Ascending aorta (tissue), 2 donors: ENCODE measurements at places on chromosomes 2 and 18.

DNA sequence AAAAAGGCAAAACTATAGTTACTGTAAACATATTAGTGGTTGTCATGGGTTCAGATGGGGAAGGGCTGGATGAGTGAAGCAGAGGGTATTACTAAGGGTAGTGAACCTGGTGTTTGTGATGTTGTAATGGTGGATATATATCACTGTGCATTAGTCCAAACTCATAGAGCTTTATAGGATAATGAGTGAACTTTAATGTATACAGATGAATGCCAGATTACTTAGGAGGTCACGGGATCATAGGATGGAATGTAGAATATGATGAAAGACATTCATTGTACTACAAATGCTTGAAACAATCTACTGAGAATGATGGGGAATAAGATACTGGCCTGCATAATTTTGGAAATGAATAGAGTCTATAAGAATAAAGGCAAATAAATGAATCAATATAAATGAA, 226.7 kb upstream of the ZNF804A start:
- H3K27ac ChIP-seq, result no peak overlapping the region
- no peak overlapping the region for H3K4me3 ChIP-seq
- H3K27me3 ChIP-seq, result no peaks in the 10 kb centered on the region
- DNase-seq, result no peak
- no peaks in the 10 kb centered on the region for H3K4me1 ChIP-seq

GRCh38 chr2:69202327-69202726, 184.7 kb downstream of the GFPT1 start:
- no peak for DNase-seq
- no peaks in the 10 kb centered on the region for H3K4me1 ChIP-seq
- no peaks in the 10 kb centered on the region for H3K27me3 ChIP-seq
- H3K27ac ChIP-seq, result peak overlapping the region; percentile 12
- peaks cover 7% of the 10 kb centered on the region for H3K36me3 ChIP-seq

DNA sequence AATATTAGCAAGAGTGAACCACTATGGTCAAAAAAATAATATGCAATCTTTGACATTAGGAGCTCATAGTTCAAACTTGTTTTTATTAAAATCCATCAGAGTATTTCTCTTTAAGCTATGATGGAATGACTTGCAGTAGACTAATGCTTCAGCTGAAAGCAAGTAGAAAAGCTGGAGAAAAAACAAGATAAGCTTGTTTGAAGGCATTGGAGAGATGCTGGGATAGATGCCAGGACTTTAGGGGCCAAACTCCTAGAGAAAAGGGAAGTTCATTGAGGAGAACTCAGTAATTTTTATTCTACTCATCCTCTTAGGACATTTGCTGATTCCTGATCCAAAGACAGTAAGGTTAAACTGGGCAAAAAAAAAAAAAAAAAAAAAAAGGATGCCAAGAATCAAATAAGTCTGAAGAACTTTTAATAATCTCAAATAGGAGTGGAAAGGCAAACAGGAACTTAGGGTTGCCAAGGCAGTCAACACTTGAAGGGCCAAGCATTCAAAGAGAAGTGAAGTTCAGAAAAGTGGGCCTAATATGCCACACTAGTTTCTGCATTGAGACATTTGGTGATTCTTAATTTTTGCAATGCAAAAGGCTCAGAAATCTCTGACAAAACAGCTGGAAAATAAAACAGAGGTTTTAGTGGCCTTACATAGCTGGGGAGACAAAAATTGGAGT, 19.7 kb upstream of the AFF3 start:
- DNase-seq, result no peak
- no peak overlapping the region for H3K4me3 ChIP-seq
- H3K27me3 ChIP-seq, result no peaks in the 10 kb centered on the region
- H3K36me3 ChIP-seq, result no peaks in the 10 kb centered on the region
- no peak overlapping the region for H3K27ac ChIP-seq

- no peak for DNase-seq
- no peaks in the 10 kb centered on the region for H3K36me3 ChIP-seq
- H3K27me3 ChIP-seq, result no peaks in the 10 kb centered on the region
- H3K27ac ChIP-seq, result no peak overlapping the region
- no peak overlapping the region for H3K4me3 ChIP-seq
- H3K4me1 ChIP-seq, result no peaks in the 10 kb centered on the region
Observed at GRCh38 chr18:62625019-62625418, 90.3 kb upstream of the PHLPP1 start.

- H3K4me3 ChIP-seq, result peak overlapping the region; percentile 98
- H3K4me1 ChIP-seq, result peaks cover 21% of the 10 kb centered on the region
- DNase-seq, result peak; percentile 22
Observed at GRCh38 chr2:112055730-112056625, 909 bp downstream of the TMEM87B start.

GRCh38 chr2:12675352-12675795, 41.4 kb upstream of the TRIB2 start:
- no peaks in the 10 kb centered on the region for H3K36me3 ChIP-seq
- no peaks in the 10 kb centered on the region for H3K4me1 ChIP-seq
- H3K27me3 ChIP-seq, result no peaks in the 10 kb centered on the region
- H3K4me3 ChIP-seq, result no peak overlapping the region

DNA sequence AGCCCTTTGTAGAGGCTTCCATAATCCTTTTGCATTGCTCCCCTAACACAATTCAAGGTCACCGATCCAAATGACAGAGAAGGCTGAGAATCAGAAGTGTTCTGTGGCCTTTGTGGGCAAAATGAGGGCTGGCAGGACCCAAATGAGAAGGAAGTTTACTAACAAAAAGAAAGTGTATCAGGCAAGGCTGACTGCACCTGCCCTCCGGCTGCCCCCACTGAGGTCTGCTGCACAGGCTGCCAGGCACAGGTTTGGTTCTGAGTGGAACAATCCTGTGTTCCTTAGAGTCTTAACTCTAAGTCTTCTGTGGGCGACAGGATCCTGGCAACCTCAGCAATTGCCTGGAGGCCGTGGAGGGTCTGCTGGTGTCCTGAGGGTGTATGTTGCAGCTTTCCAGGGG, 568.5 kb downstream of the CMPK2 start:
- H3K4me3 ChIP-seq, result no peak overlapping the region
- H3K4me1 ChIP-seq, result no peaks in the 10 kb centered on the region
- H3K27ac ChIP-seq, result no peak overlapping the region
- no peaks in the 10 kb centered on the region for H3K36me3 ChIP-seq
- no peaks in the 10 kb centered on the region for H3K27me3 ChIP-seq

DNA sequence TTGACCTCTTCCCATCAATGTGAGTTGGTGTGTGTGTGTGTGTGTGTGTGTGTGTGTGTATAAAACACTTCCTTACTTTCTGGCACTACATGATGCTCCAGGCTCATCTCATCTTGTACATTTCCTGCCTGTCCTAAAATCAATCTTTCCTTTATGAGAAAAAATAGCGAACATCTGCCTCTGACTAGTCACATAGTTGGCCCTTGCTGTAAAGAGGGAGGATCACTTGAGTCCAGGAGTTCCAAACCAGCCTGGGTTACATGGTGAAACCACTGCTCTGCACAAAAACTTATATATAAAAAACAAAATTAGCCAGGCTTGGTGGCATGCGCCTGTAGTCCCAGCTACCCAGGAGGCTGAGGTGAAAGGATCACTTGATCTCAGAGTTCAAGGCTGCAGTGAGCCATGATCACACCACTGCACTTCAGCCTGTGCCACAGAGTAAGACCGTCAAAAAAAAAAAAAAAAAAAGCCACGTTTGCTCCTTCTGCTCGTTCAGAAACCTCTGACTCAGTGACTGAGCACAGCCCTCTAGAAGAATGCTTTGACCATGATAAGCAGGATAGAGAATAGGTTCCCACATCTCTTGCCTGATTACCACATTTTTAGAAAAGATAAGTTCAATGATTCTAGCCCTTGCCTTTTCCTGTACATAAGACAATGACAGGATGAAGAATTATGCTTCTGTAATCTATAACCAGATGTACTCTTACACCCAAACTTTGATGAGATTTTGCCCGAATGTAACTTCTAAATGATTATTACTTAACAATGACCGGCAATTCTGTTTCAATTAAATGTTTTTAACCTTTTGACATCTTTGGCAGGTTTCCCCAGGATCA, 45.2 kb upstream of the ST3GAL5 start:
- H3K36me3 ChIP-seq, result no peaks in the 10 kb centered on the region
- no peak for DNase-seq
- H3K27ac ChIP-seq, result no peak overlapping the region
- H3K4me3 ChIP-seq, result no peak overlapping the region
- no peaks in the 10 kb centered on the region for H3K27me3 ChIP-seq

DNA sequence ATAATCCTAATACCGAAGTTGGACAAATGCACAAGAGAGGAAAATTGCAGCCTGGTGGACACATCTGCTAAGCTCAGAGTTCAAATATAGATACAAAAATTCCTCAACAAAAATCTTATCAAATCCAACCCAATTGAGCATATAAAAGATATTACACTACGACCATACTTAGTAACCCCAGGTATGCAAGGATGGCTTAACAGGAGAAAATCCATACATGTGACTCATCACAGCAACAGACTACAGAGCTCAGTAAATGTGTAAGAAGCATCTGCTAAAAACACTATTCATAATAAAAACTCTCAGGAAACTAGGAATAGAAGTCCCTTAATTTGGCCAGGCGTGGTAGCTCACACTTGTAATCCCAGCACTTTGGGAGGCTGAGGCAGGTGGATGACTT, 28.3 kb downstream of the HS6ST1 start:
- H3K27ac ChIP-seq, result no peak overlapping the region
- no peaks in the 10 kb centered on the region for H3K27me3 ChIP-seq
- no peak for DNase-seq
- H3K36me3 ChIP-seq, result peaks cover 11% of the 10 kb centered on the region
- H3K4me3 ChIP-seq, result no peak overlapping the region

GRCh38 chr2:236078297-236079255, 89.6 kb downstream of the GBX2 start:
- H3K27ac ChIP-seq, result no peak overlapping the region
- DNase-seq, result no peak
- H3K27me3 ChIP-seq, result no peaks in the 10 kb centered on the region
- H3K4me1 ChIP-seq, result no peaks in the 10 kb centered on the region
- H3K4me3 ChIP-seq, result no peak overlapping the region
- H3K36me3 ChIP-seq, result no peaks in the 10 kb centered on the region

DNA sequence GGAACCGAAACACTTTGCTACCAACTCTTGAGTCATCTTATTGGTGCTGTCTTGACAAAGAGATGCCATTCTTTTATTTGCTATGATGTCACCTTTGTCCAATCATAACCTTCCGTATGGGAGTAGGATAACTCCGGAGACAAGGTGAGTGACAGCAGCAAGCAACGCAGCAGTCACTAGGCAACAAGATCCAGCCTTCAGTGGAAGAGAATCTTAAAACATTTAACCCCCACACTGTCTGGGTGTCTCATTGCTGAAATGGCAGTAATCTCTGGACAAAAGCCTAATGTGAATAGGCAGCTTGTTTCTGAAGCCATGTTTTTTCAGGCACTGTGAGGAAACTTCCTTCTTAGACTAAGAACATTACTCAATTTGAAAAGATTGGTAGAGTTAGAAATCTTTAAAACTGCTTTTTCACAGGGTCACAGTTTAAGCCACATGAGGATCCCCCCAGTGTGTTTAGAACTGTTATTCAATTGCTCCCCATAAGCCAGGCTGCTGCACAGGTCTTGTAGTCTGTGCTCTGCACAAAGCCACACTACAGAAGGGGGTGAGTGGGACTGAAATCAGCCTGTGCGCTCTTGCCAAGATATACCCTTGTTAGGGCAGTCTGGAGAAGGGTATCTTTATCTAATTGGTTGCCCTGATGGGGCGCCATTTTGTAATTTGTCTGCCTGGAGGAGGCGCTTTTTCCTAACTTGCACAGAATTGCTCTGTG, 131.5 kb upstream of the STON1 start:
- H3K36me3 ChIP-seq, result no peaks in the 10 kb centered on the region
- H3K4me1 ChIP-seq, result no peaks in the 10 kb centered on the region
- H3K27me3 ChIP-seq, result no peaks in the 10 kb centered on the region

- H3K4me3 ChIP-seq, result no peak overlapping the region
- DNase-seq, result no peak
- no peaks in the 10 kb centered on the region for H3K4me1 ChIP-seq
- H3K27ac ChIP-seq, result no peak overlapping the region
- H3K36me3 ChIP-seq, result no peaks in the 10 kb centered on the region
- H3K27me3 ChIP-seq, result no peaks in the 10 kb centered on the region
Observed at GRCh38 chr18:68017385-68017784, 500.9 kb upstream of the DSEL start.

DNA sequence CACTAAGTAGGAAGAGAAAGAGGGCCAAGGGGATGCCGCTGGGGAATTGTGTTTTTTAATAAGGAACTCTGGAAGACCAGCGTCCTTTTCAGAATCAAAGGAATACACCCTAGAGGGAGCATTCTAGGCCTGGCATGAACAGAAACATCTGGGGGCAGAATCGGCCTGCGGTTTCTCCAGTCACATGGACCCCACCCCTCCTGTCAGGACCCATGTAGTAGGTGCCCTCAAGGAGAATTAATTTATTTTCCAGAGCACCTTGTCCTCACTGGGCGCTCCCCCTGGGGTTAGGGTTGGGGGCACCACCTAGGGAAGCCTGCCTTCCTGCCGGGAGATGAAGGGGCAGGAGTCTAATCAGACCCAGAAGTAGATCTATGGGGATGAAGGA, 44.2 kb downstream of the TMEM37 start:
- no peak overlapping the region for H3K4me3 ChIP-seq
- H3K27me3 ChIP-seq, result no peaks in the 10 kb centered on the region
- H3K4me1 ChIP-seq, result no peaks in the 10 kb centered on the region

- H3K36me3 ChIP-seq, result no peaks in the 10 kb centered on the region
- no peak overlapping the region for H3K27ac ChIP-seq
- no peaks in the 10 kb centered on the region for H3K27me3 ChIP-seq
- H3K4me3 ChIP-seq, result no peak overlapping the region
- no peaks in the 10 kb centered on the region for H3K4me1 ChIP-seq
Observed at GRCh38 chr2:54954705-54955357, 95.4 kb downstream of the RTN4 start.

- no peaks in the 10 kb centered on the region for H3K4me1 ChIP-seq
- H3K4me3 ChIP-seq, result no peak overlapping the region
- no peak for DNase-seq
- no peak overlapping the region for H3K27ac ChIP-seq
Observed at GRCh38 chr2:166625670-166626069, 131.6 kb upstream of the SCN7A start.

DNA sequence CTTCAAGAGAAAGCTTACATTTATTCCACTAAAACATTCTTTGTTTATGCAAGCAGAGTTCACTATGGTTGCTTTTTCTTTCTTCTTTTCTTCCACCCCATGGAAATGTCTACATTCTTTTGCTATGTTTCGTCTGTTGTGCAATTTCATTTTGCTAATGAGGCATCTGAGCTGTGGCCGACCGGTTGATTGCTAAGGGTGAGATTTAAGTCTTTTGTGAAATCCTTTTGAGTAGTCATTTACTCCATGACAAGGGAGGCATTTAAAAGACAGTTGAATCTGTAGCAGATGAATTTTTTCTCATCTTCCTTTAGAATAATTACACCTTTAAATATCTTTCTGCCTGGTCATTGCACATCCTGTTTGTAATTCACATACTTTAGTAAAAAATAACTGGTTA, 324.1 kb upstream of the THUMPD2 start:
- DNase-seq, result no peak

DNA sequence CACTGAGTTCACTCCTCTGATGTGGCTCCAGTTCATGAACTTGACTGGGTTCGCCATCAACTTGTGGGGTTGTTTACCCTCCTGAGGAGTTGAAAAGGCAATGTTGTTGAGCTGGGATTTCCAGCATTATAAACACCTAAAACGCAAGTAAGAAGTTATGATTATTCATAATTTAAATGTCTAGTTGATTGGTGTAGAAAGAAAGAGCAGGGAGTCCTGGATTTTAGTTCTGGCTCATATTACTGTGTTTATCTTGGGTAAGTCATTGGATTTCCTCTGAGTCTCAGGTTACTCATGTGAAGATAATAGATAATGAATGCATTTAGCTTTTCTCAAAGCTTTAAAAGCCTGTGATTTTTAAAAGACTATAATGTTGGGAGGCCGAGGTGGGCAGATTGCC, 438.0 kb upstream of the CDH20 start:
- no peaks in the 10 kb centered on the region for H3K36me3 ChIP-seq
- no peak for DNase-seq
- H3K4me1 ChIP-seq, result no peaks in the 10 kb centered on the region
- no peak overlapping the region for H3K27ac ChIP-seq
- H3K27me3 ChIP-seq, result no peaks in the 10 kb centered on the region
